ENCODE measurements at places on chromosomes 6 and 20.

DNA sequence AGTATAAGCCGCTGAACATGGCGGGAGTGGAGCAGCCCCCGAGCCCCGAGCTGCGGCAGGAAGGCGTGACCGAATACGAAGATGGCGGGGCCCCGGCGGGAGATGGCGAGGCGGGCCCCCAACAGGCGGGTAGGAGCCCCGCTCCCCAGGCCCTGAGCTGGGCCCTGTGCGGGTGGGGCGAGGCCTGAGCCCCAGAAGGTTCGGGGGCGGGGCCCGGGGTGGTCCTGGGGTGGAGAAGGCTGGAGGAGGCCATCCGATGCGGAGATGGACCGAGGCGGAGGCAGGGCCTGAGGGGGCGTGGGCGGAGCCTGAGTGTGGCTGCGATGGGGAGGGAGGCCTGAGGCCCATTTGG lies 7.1 kb downstream of the L3MBTL1 start:
- peak; percentile 38 for DNase-seq

- no peak for DNase-seq
Measured at GRCh38 chr20:48338717-48339116, 489.1 kb downstream of the PREX1 start.

GRCh38 chr6:8400663-8401062 lies 34.7 kb downstream of the SLC35B3 start:
- DNase-seq = no peak

- no peak for DNase-seq
Measured at GRCh38 chr6:47977314-47977713, 133.7 kb downstream of the PTCHD4 start.

DNA sequence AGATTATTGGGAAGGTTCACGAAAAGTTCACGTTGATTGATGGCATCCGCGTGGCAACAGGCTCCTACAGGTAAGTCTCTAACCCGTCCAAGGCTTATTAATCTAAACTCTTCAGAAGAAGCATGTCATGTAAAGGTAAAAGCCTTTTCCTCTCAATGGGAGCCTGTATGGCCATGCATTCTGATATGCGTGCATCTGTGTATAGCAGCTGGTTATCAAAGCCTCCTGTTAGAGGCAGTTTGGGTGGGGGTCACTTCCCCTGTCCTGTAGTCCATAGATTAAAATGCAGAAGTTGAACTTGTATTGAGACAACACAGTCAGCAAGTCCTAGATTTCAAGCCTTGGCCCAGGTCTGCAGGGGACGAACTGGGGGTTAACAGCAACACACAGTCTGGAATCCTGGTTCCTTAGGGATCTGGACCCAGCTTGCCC lies 14.2 kb upstream of the DHX35 start:
- no peak for DNase-seq

DNA sequence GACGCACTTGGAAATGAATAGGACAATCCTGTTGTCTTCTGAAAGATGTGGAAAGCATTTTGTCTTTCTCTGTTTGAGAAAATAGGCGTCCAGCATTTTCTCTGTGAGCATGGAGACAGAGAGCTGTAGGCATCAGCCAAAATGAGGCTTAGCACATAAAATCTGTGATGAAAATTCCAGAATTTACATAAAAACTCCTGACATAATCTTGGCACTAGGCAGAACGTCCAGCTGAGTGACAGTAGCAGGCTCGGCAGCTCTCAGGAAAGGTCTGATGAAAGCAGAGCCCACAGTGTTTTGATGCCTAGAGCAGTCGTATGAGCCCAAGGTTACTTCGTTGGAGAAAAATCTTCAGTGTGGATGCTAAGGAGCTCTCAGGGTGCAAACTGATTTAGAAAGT lies 543.3 kb upstream of the MAP3K7 start:
- DNase-seq = no peak
